ENCODE measurements at places on chromosomes 12 and 14.

DNA sequence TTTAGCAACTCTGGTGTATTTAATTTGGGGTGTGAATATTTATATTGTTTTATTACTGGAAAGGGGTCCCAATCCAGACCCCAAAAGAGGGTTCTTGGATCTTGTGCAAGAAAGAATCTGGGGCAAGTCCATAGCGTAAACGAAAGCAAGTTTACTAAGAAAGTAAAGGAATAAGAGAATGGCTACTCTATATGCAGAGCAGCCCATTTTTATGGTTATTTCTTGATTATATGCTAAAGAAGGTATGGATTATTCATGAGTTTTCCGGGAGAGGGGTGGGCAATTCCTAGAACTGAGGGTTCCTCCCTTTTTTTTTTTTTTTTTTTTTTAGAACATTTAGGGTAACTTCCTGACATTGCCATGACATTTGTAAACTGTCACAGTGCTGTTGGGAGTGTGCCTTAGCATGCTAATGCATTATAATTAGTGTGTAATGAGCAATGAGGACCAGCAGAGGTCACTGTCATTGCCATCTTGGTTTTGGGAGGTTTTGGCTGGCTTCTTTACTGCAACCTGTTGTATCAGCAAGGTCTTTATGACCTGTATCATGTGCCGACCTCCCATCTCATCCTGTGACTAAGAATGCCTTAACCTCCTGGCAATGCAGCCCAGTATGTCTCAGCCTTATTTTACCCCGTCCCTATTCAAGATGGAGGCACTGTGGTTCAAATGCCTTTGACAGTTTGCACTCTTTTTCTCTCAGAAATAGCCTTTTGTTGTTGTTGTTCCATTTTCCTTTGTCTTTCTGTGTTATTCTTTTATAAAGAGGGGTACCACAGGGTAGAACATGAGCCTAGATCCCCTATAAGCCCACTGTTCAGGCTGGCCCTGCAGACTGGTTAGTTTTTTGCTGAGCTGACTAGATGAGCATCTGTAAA lies 75.5 kb upstream of the DCD start:
- peak; percentile 35 for DNase-seq

DNA sequence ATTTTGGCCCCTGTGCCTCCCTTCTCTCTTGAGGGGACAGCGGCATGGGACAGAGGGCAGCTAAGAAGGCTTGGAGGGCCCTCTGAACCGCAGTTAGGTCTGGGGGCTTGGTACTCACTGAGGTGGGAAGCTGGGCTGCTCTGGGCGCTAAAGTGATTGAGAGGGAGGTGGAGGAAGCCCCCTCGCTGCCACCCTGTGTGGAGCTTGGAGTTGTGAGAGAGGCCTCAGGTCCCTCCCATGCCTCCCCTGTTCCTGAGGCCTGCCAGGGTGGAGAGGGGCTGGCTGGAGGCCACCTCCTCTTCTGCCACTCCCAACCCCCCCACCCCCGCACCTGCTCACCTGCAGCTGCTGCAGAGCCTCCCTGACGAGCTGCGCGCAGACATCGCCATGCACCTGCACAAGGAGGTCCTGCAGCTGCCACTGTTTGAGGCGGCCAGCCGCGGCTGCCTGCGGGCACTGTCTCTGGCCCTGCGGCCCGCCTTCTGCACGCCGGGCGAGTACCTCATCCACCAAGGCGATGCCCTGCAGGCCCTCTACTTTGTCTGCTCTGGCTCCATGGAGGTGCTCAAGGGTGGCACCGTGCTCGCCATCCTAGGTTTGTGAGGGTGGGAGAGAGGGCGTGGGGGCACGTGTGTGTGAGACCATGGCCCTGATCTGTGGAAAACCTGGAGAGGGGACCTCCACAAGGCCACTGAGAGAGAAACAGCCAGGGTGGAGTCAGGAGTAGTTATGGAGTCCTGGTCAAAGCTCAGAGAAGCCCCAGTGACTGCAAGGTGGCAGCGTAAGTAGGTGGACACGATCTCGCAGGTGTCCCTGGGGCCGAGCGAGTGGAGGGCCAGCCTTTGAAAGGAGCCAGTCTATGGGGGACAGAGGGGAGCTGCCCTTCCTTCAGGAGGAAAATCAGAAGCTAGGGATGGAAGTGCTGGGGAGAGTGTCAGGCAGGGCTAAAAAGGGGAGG lies 11.2 kb downstream of the KCNH3 start:
- DNase-seq = no peak

- DNase-seq = no peak
Observed at GRCh38 chr14:85688006-85688405, 158.1 kb downstream of the FLRT2 start.

DNA sequence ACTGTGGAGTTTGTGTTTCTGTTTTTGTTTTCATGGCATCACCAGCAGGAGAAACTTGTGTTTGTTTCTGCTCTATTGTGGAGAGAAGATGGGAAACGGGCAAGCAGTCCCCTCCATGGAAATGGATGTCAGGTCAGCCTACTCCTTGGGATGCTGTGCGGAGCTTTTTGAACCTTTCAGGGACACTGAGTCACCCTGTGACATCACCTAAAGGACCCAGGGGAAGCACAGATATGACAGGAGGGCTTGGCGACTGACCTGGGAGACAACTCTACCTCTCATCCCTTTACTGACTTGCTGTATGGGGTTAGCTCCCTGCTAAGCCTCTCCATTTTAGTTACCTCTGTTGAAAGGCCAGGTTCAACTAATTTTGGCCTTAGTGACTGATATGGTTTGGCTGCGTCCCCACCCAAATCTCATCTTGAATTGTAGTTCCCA lies 706.9 kb upstream of the TMEM132C start:
- no peak for DNase-seq

- peak; percentile 62 for DNase-seq
Observed at GRCh38 chr14:61476754-61477410, 155.5 kb downstream of the PRKCH start.

- DNase-seq = no peak
Observed at GRCh38 chr12:77847060-77847541, 16.4 kb downstream of the NAV3 start.

- DNase-seq = no peak
Observed at GRCh38 chr12:122845041-122845864, 10.0 kb downstream of the HIP1R start.
